ENCODE measurements at places on chromosomes 2 and 18. TPM values are rescaled to one million over a fixed set of nuclear protein-coding genes. Genes with fewer than 3 reads are reported as not detected.

The ALPG gene
- total RNA-seq: 0.93 TPM

DNA sequence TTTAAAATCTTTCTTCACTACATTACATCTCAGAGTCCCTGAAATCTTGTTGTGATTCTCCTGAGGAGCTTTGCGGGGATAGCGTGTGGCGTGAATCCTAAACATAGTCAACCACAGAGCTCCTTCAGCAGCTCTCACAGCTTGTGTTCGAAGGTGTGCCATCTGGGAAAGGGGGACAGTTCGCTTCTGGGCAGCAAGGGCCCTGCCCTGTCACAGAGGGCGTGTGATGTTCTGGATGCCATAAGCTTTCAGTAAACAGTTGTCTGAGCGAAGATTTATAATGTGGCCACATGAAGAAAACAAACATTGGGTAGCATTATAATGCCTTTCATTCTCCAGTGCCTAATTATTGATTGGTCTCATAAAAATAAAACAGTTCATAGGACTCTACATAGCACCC, 172.5 kb downstream of the MYO1B start:
- DNase-seq: no peak

GRCh38 chr2:72996117-72996502, 75.4 kb downstream of the SFXN5 start:
- DNase-seq: no peak

The NPAS2 gene
- 46.7 TPM for total RNA-seq

The RIT2 gene
- not detected for total RNA-seq

- no peak for DNase-seq
Measured at GRCh38 chr2:149611100-149611820, 23.7 kb upstream of the MMADHC start.

The HDLBP gene
- total RNA-seq: 790 TPM

DNA sequence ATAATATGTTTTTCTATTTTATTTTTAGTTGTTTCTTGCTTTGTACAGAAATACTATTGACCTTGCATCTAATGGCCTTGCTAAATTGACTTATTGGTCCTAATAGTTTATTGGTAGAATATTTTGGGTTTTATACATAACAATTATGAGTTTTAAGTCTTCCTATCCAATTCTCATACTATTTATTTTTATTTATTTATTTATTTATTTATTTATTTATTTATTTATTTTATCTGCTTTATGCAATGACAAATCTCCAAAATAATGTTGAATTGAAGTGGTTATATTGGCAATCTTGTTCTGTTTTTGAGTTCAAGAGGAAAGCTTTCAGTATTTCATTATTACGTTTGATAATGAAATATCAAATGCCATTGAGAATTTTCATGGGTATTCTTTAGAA, 488.3 kb downstream of the CDH2 start:
- no peak for DNase-seq

DNA sequence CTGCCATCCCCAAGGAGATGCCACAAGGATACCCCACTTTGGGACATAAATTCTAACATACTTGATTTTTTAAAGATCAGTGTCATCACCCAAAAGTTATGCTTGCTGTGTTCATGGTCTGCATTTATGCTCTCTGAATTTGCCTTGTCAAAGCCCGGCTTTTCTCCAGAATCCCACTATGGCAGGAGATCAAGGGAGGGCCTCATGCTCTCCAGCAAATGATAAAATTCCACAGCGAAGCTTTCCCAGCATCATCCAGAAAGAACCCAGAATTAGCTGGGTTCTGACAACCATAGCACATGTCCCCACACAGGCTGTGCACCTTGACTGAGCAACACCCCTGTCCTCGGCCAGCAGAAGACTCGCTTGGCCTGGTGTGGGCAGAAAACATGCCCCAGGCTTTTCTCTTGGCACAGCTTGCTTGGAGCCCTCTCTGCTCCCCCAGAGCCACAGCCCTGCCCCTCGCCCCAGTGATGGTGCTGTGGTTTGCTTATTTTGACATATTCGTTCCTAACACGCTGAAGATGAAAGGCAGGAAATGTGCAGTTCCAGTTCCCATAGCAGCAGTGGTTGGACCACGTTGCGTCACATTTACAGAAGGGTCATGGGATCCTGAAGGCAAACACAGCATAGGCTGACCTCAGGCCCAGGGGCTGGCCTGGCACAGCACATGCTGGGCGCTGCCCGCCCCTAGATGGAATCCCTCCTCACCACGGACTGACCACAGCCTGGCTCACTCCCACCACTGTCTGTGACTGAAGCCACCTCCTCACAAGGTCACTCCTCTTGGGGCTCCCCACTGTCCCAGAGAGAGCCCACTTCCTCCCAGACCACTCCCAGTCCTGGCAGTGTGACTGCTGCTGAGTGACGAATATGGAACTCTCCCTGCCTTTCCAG, 14.1 kb upstream of the CHRNA1 start:
- DNase-seq: no peak

GRCh38 chr2:53777134-53777533, 9.5 kb downstream of the CHAC2 start:
- no peak for DNase-seq

GRCh38 chr2:36657703-36658102, 38.8 kb upstream of the VIT start:
- no peak for DNase-seq

The RAD51AP2 gene
- 11.1 TPM for total RNA-seq

The RHOB gene
- 244 TPM for total RNA-seq
